ENCODE measurements at places on chromosomes 7 and 10.

- DNase-seq: no peak
These were observed 170.7 kb upstream of the PLPP4 start for GRCh38 chr10:120286280-120286679.

GRCh38 chr7:128919881-128920799, 9.6 kb upstream of the KCP start:
- DNase-seq: no peak

- DNase-seq: no peak
These were observed 13.0 kb upstream of the CALU start for GRCh38 chr7:128726059-128726736.

DNA sequence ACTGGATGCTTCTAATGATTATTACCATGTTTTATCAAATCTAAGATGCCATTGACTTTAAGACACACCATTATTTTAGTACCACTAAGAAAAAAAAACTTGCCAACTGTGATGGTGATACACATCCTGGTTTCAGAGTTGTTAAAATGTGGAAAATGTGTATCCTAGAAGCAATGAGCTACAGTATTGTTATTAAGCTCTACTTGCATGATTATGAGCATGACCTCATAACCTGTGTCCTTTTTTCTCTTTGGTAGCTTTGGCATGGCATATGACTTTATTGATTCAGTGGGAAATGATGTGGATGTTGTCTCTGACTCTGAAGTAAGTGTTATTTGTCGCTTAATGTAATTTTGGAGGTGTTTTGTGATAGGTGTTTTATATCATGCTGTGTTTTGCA, 3.3 kb downstream of the EDRF1 start:
- no peak for DNase-seq

- DNase-seq: no peak
These were observed 70.6 kb upstream of the MET start for GRCh38 chr7:116601426-116601825.

GRCh38 chr7:70288781-70289456, 690.6 kb downstream of the AUTS2 start:
- DNase-seq: no peak

- DNase-seq: no peak
These were observed 45.5 kb upstream of the VKORC1L1 start for GRCh38 chr7:65827366-65827765.

DNA sequence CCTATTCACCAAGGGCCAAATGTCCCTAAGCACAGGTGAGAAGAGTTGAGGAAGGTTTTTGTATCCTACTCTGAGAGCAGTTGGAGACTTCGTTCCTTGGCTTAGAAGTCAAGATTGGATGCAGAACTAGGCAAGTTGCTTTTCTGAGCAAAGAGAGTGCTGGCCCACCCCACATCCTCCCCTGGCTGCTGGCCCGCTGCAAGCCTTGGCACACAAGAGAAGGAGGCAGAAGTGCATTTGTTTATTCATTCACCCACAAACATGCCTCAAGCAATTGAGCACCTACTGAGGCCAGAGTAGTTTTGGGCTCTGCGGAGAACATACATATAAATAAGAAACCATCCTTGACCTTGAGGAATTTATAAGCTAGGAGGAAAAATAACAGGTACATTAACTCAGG, 318.9 kb downstream of the KCNMA1 start:
- no peak for DNase-seq

- DNase-seq: no peak
These were observed 43.0 kb downstream of the PKD1L1 start for GRCh38 chr7:47905076-47905920.

DNA sequence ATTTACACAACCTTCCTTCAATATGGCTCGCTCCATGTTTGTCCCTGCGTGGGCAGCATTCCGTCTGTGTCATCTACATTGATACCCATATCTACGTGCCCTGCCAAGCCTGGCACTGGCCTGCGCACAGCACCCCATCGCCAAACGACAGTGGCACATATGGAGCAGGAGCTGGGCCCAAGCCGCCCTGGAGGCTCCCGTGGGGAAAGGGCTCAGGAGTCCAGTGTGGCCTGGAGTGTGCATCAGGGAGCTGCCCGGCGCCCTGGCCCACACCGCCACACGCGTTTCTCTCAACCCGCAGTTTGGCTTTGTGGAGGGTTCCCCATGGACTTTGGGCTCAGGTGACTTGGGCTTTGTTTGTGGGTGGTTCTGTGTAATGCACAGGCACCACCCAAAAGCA, 273.2 kb downstream of the PTPRN2 start:
- DNase-seq: no peak

- no peak for DNase-seq
These were observed 10.6 kb downstream of the VIM start for GRCh38 chr10:17238445-17239291.

- DNase-seq: no peak
These were observed 13.2 kb downstream of the MRPS33 start for GRCh38 chr7:141001546-141001945.

DNA sequence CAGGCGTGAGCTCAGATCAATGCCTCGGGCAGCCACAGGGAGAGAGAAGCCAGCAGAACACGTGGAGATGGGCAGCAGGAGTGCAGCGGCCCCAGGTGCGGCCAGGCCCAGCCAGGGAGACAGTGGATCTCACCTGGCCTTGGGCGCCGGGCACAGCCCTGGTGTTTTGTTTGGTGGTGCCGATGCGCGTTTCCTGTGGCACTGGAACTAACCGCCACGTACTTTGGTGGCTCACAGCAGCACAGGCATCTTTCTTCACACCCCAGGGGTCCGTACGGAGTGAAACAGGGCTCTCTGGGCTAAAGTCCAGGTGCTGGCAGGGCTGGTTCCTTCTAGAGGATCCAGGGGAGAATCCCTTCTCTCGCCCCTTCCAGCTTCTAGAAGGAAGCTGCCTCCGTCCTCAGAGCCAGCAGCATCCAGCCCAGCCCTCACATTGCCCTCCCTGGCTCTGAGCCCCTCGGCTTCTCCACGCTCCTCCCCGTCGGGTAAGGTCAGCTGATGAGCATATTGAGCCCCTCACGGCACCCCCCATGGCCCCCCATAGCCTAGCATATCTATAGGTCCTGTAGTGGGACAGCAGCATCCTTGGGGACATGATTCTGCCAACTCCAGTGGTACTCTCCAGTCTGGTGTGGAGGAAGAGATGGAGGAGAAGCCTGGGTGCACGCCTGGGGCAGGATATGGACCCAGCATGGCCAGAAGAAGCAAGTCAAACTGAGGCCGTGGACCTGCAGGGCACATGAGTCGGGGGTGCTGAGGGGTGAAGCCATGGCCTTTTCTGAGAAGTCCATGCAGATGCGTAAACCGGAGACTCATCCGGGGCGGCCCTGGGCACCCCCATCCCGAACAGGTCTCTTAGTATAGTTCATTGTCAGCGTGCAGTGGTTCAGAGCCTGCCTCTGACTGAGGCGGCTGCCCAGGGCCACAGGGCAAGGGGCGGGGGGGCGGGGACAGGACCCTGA, 43.4 kb upstream of the PPP2R2D start:
- DNase-seq: no peak

DNA sequence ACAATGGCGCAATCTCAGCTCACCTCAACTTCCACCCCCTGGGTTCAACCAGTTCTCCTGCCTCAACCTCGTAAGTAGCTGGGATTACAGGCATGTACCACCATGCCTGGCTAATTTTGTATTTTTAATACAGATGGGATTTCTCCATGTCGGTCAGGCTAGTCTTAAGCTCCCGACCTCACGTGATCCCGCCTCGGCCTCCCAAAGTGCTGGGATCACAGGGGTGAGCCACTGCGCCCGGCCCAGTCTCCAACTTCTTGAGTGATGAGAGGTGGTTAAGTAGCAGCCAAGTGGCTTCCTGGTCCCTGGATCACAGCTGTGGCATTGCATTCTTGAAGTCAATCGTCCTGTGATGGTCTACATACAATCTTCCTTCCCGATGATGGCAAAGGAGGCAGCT, 46.1 kb upstream of the NFE2L3 start:
- no peak for DNase-seq

GRCh38 chr7:22144950-22145349, 199.3 kb upstream of the CDCA7L start:
- no peak for DNase-seq

DNA sequence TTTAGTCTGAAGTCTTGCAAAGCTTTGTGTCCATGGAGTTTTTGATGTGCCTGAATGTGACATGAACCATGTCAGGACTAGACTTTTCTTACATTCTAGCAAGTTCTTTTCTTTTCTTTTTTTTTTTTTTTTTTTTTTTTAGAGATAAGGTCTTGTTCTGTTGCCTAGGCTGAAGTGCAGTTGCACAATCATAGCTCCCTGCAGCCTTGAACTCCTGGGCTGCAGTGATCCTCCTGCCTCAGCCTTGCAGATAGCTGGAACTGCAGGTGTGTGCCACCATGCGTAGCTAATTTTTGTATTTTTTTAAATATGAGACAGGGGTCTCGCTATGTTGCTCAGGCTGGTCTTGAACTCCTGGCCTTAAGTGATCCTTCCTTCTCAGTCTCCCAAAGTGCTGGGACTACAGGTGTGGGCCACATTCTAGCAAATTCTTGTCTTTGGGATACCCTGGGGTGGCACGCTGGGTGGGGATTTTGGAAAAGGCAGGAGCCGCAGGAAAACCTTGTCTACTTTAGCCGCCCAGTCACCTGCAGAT, 152.8 kb downstream of the SVIL start:
- no peak for DNase-seq

DNA sequence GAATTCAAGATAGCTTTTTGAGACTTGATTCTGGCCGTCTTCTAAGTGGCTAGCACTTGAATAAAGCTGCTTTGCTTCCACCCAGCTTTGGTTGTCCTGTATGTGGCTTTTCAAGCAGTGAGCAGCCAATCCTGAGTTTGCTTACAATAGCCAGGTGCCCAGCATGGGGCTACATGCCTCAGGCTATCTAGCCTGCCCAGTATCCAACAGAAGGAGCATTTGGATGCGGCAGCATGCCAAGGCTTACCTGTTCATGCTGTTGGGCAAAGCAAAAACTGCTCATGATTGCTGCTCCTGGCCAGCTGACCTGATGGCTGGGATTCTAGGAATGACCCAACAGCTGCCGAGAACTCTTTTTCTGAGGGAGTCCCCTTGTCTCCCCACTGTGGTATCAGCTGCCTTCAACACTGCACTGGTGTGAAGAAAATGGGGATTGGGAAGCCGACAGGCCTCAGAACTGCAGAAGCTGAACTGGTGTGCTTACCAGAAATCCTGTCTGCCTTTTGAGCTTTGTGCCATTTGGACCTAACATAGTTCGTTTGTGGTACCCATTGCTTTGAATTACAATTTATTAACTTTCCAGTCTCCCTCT, 618.9 kb upstream of the IGFBP3 start:
- no peak for DNase-seq

- no peak for DNase-seq
These were observed 30.5 kb upstream of the AUTS2 start for GRCh38 chr7:69567800-69568199.

DNA sequence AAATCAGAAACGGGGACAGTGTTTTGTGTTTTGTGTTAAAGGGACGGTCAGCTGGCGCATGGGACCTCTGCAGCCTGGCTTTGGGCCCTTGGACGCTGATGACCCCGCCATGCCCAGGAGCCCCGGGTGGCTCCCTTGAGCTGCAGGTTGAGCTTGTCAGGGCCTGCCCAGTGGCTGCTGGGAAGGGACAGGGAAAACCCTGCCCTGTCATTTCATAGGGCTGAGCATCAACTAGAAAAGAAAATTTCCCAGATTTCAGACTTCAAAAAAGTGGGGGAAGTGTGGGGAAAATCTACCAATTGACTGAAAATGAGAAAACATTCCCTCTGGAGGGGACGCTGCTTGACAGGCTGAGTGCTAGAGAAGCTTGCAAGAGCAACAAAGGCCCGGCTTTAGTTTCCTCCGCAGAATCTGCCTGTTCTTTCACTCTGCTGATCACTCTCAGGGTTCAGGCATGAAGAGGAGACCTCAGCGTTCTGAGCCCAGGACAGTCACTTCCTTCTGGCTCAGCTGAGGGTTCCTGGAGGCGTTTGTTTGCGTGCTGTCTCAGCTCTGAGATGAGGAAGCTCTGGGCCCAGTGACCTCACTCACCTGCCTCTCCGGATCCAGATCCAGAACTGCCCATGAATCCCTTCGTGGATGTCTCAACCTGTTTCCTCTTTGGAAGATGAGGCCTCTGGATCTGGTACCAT, 18.6 kb upstream of the DNAJB6 start:
- peak; percentile 24 for DNase-seq

DNA sequence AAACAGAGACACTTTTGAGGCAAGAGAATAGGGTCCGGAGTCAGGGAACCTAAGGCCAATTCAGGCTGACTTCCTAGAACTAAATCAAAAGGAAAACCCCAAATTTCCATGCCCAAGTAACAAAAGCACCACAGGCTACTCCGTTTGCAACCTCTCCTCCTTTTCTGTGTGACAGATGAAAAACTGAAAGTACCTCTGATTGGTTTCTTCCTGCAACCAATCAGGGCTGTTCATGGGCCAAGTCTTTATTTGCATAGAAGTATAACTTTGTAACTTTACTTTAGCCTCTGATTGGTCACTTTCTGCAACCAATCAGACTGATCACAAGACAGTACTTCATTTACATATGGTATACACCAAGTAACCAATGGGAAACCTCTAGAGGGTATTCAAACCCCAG, 239.9 kb upstream of the KCND2 start:
- DNase-seq: no peak

DNA sequence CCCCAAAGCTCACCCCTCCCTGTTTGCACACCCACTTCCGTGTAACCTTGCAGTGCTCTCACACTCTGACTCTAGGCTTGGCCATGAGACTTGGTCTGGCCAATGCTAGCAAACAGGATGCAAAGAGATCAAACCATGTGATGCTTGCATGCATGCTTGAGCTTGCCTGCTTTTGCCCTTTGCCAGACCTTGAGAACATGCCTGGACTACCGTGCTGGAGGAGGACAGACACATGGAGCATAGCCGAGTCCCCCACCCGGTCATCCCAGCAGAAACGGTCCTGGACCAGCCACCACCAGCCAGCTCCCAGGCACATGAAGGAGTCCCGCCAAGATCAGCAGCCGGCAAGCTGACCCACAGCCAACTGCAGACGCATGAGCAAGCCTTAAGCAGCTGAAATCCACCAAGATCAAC, 23.4 kb downstream of the PYROXD2 start:
- peak; percentile 95 for DNase-seq

Measured in C1 segment of cervical spinal cord (tissue), 14 donors.